ENCODE measurements at places on chromosomes 5 and 9.

DNA sequence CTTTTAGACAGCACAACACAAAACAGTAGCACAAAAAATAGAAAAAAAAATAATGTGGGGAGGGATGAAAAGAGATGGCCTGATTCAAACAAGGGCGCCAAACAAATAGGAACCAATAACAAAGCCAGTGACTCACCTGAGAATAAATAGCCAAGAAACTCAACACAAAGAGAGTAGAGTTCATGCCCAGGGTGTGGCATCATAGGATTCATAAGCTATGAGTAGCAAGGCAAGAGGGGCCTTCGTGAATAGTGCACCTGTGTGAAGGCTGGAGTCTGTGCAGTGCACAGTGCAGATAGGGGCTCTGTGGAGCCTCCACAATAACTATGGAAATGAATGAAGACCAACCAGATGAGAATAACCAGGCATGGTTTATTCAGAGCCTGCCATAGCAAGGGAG, 541.7 kb downstream of the SPOCK1 start:
- no peak for DNase-seq

DNA sequence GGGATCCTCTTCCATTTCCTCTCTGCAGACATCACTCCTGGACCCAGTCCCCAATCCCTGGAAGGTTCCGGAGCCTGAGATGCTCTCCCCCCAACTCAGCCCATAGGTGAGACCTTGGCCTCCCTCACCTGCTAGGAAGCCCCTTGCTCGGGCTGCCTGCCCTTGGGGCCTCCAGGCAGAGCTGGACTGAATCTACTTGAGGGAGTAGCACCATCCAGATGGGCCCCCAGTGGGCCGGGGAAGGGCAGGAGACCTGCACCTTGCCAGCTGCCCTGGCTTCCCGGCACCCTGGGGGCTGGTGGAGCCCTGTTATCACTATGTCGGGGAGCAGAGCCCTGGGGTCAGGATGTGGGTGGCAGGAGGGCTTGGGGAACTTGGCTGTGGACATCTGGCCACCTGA, 26.9 kb upstream of the TMEM250 start:
- no peak for DNase-seq

DNA sequence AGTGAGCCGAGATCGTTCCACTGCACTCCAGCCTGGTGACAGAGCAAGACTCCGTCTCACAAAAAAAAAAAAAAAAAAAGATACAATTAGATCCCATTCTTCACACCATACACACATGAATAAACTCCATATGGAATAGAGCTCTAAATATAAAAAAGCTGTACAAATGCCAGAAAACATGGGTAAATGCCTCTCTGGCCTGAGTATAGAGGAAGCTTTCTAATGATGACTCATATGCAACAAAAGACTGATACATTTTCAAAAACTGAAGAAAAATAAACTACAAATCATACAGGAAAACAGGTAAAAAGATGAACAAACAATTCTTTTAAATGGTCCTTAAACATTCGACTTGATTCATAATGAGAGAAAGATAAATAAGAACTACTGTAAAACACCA, 8.6 kb downstream of the ZFP62 start:
- DNase-seq = no peak

DNA sequence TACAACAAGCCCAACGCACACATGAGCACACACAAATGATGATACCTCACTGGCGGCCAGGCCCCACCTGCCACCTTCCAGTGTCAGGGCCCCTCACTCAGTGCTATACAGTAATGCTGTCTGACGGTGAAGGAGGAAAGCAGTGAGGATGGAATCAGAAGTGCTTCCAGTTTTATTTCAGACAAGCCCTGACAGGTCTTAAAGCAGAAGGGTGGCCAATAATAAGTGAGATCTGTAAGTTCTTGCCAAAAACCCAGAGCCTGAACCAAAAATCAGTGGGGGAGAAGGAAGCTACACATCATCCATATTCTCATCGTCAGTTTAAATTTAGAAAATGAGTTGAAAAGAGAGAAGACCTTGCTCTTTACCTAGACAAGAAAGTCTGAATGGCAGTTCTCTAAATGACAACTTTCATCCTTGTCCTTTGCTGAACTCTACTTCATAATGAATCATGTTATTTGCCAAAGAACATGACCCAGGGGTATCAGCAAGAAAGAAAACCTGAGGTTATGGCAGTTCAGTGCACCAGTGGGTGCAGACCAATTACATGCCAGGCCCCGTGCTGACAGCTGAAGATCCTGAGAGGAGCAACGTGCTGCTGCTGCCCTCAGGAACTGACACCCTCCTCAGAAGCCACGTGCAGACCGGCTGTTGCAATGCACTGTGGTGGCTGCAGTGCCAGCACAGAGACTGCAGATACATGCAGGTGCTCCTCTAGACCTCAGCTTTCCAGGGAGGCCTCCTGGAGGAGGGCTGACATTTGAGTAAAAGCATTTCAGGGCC, 118.7 kb downstream of the DROSHA start:
- no peak for DNase-seq

- peak; percentile 32 for DNase-seq
Observed at GRCh38 chr5:115831163-115831768, 10.1 kb downstream of the ATG12 start.

DNA sequence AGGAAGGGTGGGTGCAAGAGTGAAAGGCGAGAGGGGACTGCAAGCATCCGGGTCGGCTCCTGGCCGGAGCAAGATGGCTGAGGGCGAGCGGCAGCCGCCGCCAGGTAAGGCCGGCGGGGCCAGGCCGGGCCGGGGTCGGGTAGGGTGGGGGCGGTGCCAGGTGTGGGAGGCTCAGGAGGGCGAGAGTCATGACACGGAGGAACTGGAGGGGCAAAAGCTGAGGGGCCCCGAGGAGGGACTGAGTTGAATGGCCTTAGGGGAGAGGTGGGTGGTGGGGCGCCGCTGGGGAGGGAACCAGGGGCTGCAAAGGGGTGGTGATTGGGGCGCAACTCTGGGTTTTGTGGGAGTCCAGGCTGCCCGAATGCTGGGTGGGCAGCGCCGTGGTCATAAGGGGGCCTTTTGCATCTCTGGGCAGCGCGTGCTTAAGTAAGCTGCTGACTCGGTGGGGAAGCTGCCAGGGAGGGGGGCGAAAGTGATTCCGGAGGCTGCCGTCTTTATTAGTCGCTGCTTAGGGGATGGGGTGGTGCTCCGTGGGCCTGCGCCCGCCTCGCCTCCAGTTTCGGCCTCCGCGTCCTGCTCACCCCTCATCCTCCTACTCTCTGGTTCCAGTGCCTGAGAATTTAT, 425 bp downstream of the PTPA start:
- DNase-seq = no peak

GRCh38 chr9:130262771-130263170, 2.8 kb upstream of the HMCN2 start:
- DNase-seq = no peak
